ENCODE measurements at places on chromosomes 12 and 14.

DNA sequence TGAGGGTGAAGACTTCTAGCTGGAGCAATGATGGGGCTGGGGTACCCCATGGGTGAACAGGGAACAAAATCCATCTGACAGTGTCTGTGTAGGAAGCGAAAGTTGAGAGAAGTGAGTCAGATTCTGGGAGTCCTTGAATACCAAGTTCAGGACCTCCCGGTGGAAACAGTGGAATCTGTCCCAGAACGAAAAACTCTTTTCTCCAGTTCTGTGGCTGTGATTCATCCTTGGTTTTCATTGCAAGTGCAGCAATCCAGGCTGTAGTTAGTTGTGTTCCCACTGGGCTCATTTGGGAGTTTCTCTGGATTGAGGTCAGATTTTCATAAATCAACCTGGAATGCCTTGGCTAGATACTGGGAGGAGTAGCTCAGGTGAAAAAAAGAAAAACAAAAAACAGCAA is 120.7 kb downstream of the C12orf75 start:
- no peak for DNase-seq

GRCh38 chr14:68856572-68856971 is 63.7 kb upstream of the ZFP36L1 start:
- no peak for DNase-seq

DNA sequence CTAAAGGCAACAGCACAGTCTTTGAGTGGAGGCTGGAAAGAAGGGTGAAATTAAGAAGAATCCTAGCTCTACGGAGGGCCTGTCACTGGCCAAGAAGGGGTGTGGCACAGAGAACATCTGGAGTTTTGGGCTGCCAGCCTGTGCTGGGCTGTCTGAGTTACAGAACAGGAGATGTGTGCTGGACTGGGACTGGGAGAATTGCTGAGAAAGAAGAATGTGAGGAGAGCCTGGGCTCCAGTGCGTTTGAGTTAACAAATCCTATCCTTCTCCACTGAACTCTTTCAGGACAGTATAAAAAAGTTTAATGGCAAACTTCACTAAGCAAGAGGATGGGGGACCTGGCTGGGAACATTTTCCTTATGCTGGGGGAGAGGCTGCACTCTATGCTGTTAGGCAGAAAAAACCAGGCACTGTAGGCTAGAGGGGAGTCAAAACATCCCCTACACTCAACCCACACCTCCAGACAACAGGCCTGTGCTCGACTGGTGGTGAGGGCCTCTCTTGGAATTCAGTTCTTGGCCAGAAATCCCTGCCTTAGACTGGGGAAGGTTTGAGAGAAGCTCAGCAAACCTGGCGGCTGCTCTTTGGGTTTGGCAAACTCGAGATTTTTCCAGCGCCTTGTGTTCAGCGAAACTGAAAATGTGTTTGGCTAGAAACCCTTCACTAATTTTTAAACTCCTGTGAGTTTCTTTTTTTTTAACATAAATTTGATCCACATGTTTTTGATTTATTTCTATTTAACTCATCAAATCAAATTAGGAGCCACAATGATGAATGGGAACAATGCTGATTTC is 217.3 kb downstream of the MON2 start:
- DNase-seq = no peak

DNA sequence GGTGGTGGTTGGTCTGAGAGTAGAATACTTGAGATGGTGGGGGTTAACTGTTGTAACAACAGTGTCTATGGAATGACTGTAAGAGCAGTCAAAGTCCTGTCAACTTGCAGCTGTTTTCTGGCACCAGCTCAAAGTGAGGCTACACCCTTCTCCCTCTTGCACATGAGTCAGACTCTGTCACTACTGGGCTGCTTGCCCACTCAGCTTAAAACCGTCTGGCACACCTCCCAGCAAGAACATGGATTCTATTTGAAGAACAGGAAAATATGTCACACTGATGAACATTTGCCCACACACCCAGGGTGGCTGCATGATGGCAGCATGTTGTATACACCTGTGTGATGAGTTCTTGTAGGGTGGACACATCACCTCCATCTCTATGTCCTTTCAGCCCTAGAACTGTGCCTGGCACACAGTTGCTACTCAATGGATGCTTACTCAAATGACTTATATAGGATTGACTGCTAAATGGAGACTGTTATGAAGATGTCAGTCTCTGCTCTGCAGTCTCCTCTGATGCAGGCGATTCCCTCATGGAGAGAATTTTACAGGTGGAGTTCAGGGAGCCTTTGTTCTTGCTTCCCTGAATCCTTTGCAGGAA is 19.3 kb upstream of the SERPINA6 start:
- DNase-seq = no peak

- no peak for DNase-seq
Measured at GRCh38 chr12:107377596-107378385, 284.4 kb upstream of the CRY1 start.

- DNase-seq = no peak
Measured at GRCh38 chr14:49849213-49849847, 3.3 kb downstream of the NEMF start.

DNA sequence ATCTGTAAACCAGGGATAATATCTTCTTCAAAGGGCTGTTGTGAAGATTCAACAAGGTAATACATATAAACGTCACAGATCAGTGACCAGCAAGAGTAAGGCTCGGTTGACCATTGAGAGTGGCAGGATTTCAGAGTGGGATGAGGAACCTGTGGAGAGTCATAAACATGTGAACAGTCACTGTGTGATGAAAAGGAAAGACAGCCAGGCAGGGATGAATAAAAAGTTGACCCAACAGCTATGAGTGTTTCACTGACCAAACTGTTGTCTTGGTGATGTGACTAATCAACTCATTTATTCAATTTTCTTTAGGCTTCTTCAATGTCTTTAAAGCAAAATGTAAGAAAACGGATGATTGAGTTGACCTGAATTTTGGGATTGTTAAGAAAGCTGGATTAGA is 8.6 kb upstream of the FRMD6 start:
- DNase-seq = no peak

GRCh38 chr12:16530268-16530850 is 75.6 kb downstream of the LMO3 start:
- no peak for DNase-seq

DNA sequence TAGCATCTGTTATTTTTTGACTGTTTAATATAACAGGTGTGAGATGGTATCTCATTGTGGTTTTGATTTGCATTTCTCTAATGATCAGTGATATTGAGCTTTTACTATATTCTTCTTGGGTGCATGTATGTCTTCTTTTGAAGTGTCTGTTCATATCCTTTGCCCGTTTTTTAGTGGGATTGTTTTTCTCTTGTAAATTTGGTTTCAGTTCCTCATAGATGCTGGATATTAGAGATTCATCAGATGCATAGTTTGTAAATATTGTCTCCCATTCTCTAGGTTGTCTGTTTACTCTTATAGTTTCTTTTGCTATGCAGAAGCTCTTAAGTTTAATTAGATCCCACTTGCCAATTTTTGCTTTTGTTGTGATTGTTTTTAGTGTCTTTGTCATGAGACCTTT is 48.9 kb upstream of the NEDD1 start:
- no peak for DNase-seq

GRCh38 chr14:30034152-30034551 is 106.5 kb upstream of the PRKD1 start:
- no peak for DNase-seq

DNA sequence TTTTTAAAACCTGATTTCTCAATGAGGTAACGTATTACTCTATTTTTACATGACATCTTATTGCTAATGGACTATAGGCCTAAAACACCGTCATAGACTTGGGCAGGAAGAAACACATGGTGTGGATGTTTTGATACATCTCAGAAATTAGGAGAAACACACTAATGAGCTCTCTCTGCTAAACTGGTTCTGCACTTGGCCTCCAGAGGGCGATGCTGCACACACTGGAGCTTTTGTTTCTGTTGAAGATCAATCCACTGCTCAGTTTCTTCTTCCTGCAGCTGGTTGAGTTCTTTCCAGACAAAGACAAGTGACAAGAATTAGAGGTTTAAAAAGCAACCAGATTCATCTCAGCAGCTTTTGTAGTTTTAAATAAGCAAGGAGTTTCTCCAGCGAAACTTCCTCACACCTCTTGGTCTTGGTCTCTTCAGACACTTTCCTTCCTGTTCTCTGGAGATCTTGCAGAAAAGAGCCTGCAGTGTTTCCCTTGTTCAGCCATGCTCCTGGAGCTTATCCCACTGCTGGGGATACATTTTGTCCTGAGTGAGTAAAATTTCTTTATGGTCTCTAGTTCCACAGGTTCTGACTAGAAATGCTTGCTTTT is 178.5 kb upstream of the OR4E1 start:
- DNase-seq = peak; percentile 26

- no peak for DNase-seq
Measured at GRCh38 chr12:131258398-131258797, 304.7 kb downstream of the ADGRD1 start.

GRCh38 chr12:50174971-50175715 is 8.0 kb upstream of the CERS5 start:
- DNase-seq = peak; percentile 39

DNA sequence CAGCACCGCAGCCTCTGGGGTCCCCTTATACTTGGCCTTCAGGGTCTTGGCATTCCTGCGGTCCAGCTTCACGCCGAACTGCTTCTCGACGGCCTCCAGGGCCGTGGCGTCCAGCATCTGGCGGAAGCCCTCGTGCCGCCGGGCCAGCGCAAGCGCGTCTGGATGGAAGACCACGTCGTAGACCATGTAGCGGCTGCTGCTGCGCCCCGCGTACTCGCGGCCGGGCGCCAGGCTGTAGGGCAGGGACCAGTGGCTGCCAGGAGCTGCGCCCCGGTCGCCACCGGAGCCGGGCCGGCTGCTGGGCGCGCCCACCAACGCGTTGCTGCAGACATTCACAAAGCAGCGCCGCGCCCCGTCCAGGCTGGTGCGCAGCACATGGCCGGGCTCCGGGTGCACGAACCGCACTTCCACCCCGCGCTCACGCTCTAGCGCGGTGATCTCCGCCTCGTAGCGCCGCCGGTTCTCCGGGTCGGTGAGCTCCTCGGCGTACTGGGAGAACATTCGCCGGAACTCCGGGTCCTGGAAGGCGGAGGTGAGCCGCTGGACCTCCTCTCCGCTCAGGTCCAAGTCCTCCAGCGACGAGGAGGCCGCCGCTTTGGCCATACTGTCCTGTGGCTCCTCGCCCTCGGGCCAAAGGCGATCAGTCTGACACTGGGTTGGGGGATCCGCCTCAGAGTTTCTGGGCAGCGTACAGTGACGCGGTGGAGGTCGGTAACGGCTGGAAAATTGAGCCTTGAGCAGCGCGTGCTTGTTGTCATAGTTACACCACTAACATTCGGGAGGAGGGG is at the start of gene DNAAF2:
TSS of gene DNAAF2 (minus strand) at position 698 of the 788 bp plus-strand sequence. CDS start at position 603, 95 bp downstream.
- peak; percentile 53 for DNase-seq

DNA sequence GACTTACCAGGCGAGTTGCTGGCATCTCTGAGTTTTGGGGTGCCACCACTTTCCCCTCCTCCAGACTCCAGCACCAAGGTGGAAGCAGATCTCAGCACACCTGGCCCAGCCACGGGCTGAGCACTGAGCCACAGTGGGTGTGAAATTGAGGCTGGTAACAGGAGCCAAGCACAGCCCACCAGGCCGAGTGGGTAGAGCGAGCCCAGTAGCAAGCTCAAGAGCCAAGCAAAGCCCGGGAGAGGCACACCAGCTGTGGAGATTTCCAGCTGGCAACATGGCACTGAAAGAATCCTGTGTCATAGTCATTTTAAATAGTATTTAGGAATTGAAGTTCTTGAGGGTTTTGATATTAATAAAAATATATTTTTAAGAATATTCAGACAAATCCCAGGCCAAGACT is 596.2 kb upstream of the TMEM132C start:
- no peak for DNase-seq

DNA sequence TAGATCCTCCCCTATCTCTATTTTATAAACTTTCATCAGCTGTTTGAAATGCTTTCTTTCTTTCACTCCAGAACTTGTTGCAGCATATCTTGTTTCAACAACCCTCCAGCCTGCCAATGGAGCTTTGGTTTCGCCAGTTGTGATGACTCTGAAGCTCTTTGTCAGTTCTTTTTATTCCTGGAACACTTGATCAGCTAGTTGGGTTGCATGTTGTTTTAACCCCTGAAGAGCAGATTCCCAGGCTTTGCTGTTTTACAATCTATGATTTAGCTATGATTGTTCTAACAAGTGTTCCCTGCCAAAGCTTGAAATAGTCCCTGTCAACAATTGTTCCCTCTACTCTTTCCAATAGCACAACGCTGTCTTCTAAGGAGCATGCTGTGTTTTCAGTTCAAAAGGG is 50.6 kb upstream of the FUT8 start:
- DNase-seq = no peak

Data from GM10248 (cell line).